AG08396 (cell line): ENCODE measurements at places on chromosomes 5 and 9.

DNA sequence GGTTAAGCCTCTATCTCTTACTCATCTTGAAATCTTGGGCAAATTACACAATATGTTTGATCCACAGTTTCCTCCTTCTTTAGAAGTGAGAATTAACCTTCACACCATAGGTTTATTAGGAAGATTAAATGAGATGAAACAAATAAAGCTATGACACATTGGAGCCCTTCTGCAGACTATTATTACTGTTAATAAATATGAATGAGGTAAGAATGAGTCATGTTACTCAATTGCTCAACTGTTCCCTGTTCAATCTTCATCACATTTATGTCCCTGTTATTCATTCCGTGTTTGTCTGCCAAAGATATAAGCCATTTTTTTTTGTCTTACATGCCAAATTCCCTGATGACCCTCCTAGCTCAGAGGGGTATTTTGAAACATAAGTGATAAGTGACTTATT is 52.1 kb upstream of the PAPPA start:
- DNase-seq, result peak; percentile 22

GRCh38 chr9:135787776-135788575 is 86.0 kb downstream of the KCNT1 start:
- no peak for DNase-seq

DNA sequence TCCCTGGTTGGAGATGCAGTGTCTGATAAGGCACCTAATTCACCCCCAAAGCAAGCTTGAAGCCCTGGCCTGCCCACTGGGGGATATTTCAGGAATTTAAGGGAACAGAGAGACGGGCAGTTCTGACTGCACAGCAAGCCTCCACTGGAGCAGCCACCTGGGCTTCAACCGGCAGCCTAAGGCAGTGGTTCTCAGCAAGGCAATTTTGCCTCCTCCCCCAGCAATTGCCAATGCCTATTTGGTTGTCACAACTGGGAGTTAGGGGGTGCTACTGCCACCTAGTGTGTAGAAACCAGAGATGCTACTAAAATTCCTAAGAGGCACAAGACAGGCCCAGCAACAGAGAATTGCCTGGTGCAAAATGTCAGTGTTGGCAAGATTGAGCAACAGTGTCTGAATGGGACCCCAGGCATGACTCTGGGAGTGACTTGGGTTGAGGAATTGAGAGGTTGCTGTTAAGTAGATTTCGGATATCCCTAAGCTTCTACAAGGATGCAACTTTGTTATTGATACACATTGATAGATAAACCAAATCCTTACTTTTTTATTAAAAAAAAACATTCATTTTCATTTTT is 58.7 kb upstream of the CTSL start:
- DNase-seq, result no peak

GRCh38 chr5:87054821-87055220 is 212.9 kb upstream of the RASA1 start:
- DNase-seq, result no peak

GRCh38 chr5:30040488-30041118 is 1152.9 kb upstream of the CDH6 start:
- peak; percentile 20 for DNase-seq
